ENCODE measurements at places on chromosomes 3 and 15. TPM values are rescaled to one million over a fixed set of nuclear protein-coding genes. Genes with fewer than 3 reads are reported as not detected.

Gene CHRNA3
- total RNA-seq: not detected

Gene TEX55
- not detected for total RNA-seq

Gene CNOT10
- total RNA-seq: 19.1 TPM

Gene NR1I2
- not detected for total RNA-seq

Gene MRPS22
- total RNA-seq: 91.1 TPM

Gene POMGNT2
- total RNA-seq: 15.1 TPM
